ENCODE measurements at places on chromosomes 1 and 21.
A peak's percentile ranks its signal among the peaks of the same experiment; 100 is the strongest.

- DNase-seq, result peak; percentile 30
Observed at GRCh38 chr1:153353226-153353947, 4.3 kb upstream of the S100A9 start.

- DNase-seq, result no peak
Observed at GRCh38 chr1:150799089-150799488, 9.0 kb downstream of the CTSK start.

GRCh38 chr1:59266180-59266926, 30.5 kb upstream of the FGGY start:
- no peak for DNase-seq

- no peak for DNase-seq
Observed at GRCh38 chr1:186518395-186518794, 57.5 kb upstream of the PDC start.

GRCh38 chr1:11395616-11396015, 83.3 kb upstream of the DISP3 start:
- no peak for DNase-seq

DNA sequence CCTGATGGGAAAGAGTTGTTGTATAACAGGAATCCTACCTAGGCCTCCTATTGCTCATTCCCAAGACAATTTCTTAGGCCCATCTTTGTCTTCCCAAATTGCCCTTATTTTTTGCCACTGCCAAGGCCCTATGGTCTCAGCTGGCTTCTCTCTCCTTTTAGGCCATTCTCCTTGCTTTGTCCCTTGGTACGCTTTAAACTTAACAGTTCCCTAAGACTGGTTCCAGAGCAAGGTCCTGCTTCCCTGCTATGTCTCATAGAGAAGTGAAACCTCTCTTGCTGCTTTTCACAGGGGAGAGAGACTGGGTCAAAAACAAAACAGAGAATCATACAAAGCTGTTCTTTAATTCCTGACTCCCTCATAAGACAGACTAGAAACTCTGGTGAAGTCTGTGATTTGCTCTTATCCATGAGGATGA, 77.1 kb downstream of the XCL2 start:
- no peak for DNase-seq

DNA sequence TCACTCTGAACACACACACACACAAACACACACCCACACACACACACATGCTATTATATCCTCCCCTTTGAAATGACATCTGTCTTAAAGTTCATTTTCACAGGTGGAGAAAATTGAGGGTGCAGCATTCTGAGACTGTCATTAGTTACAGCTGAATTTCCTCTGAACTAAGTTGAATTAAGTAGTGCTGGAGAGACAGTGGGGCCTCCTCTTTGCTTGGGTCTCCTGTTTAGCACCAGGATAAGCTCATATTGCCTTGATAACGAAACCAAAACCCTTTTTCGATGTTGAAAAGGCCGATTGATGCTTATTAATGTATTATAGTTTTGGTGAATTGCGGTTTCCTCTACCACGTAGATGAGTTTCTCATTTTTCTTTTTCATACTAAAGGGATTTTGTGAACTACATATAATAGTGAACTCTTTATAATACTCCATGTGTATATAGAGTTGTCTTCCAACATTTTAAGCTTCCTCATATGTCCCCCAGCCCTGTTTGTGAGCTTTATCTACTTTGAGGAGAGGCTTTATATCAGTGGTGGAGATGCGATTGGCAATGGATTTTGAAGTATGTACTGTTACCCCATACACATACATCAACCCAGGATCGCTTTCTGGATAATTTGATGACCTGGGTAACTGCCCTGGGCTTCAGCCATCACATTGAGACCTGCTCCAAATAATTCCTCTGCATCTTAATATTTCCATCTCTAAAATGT, 17.4 kb downstream of the DYNLT5 start:
- no peak for DNase-seq

DNA sequence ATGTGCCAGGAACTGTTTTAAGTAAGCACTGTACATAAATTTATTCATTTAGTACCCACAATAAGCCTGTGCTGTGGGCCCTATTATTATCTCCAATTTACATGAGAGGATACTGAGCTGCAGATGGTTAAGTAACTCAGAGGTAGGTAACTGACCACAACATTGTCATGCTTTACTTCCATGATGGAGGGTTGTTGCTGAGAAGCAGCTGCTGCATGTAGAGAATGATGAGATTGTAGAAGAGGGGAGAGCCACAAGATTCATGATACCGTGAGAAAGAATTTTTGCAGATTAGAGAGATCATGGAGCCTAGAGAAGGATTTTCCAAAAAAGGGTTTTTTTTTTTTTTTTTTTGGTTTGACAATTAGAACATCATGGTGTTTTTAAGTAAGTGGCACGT, 313.1 kb downstream of the PTBP2 start:
- DNase-seq, result no peak

DNA sequence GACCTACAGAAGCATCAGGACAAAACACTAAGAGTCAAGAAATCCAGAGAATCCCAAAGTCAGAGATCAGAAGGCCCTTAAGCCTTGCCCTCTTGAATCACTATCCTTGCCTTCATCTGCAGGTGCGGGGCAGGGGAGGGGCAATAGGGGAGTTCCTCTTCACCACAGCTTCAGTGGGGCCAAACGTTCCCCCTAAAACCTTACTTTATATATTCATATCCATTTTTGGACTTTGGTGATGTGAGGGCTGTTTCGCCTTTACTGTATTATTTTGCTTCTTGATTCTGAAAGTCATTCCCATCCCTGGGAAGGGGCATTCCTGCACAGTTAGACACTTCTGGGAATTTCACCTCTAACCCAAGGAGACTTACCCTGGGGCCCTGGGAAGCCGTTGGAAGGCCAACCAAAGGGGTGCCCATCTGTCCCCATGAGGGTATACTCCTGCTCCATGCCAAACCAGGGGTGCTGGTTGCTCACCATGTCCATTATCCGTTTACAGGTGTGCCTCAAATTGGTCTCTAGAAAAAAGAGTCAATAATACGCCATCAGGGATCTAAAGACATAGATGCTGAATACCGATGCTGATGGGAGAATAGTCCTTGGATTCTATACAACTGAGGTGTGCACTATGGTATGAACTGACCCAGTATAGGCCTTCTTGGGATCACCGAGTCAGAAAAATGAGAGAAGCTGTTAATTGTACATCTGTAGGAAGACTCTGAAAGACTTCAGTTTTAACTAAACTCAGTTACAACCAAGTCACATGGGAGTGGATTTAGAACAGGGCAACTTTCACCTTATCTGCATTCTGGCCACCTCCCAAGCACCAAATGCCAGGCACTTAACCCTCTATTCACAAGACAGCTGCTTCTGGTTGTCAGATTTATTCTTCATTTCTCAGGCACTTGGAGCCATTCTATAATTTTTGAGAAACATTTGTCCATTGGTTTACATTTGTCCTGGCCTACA, 5.4 kb downstream of the GLUL start:
- no peak for DNase-seq

DNA sequence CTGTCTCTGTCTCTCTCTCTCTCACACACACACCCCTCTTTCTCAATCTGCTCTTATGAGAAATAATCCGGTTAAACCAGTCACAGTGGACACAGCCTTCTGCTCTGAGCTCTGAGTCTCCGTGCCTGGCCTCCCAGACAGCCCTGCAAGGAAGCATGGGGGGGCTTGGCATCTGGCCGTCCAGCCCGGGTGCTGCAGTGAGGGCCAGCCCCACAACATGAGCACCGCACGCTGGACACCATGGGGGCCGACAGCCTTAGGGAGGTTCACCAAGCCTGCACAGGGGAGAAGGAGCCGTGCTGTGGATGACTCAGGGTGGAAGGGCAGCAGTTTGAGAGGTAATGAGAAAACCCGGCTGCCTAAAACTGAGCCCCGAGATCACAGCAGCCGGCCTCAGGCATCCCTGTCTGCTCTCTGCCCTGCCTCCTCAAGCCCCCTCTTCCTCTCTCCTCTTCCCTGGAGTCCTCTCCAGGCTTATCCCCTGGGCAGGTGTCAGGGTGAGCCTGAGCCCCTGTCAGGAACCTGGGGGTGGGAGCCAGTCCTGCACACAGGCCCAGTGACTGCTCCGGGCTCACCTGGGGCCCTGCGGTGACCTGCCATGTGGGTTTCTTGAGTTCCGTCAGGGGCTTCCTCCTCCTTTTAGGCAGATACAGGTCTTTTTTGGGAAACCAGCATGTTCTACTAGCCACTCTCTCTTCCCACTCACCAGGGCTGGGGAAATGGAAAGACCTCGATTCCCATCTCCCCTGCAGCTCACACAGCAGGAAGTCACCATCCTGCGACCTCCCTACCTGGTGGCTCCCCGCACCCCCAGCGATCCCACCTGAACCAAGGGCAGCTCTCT, 92.8 kb downstream of the ITPKB start:
- no peak for DNase-seq

DNA sequence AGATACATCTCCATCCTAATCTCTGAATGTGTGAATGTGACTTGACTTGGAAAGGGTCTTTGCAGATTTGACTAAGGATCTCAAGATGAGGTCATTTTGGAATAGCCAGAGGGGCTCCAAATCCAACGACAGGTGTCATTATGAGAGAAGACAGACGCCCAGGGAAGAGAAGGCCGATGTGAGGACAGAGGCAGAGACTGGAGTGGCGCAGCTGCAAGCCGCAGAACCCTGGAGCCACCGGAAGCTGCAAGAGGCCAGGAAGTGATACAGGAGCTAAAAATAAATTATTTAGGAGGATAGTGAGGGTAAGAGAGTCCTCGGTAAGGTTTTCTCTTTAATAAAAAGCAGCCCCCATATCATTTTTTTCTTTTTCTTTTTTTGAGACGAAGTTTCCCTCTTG, 9.7 kb upstream of the AADACL4 start:
- DNase-seq, result no peak

GRCh38 chr1:18956193-18957135, at the start of gene IFFO2:
TSS of gene IFFO2 (minus strand) at chr1:18956676. CDS start at chr1:18956332, 344 bp downstream.
- peak; percentile 100 for DNase-seq

GRCh38 chr1:234840843-234841242, 230.9 kb upstream of the IRF2BP2 start:
- DNase-seq, result no peak

DNA sequence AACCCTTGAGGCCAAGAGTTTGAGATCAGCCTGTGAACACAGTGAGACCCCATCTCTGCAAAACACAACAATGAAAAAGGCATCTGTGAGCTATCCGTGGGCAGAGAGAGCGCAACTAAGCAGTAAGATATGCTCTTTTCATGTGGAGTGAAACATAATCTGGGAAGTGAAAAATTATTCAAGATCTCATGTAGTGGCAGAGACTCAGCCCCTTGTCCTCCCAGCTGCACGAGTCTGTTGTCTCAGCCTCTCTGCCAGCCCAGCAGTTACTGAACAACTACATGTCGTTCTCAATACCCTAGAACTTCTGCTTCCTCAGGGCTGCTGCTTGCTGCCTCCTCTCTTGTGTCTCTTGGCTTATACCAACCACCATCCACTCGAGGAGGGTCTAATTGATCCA, 61.3 kb upstream of the WDR26 start:
- DNase-seq, result no peak

GRCh38 chr1:170806961-170807360, 128.4 kb upstream of the MROH9 start:
- DNase-seq, result no peak

GRCh38 chr1:211066781-211067384, 67.1 kb downstream of the KCNH1 start:
- no peak for DNase-seq

GRCh38 chr1:5009376-5010065, 355.1 kb downstream of the AJAP1 start:
- DNase-seq, result no peak

GRCh38 chr21:46437511-46437910, 21.2 kb upstream of the DIP2A start:
- no peak for DNase-seq

DNA sequence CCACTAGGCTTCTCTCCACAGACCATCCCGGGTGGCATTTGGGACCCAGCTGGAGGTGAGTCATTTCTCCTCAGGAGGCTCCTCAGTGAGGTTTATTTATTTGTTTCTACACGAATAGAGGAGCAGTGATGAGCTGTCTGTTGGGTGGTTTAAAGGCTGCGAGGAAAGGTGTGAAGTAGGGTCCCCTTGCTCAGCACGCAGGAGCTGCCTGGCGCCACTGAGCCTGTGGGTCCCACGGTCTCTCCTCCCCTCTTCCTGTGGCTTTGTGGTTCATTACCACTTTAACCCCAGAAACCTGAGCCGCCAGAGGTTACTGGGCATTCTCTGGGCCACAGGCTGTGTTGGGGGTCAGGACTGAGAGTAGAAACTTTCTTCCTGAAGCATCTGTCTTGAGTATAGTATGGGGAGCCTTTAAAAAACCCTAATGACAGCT, 39.9 kb downstream of the IL6R start:
- peak; percentile 87 for DNase-seq

GRCh38 chr1:51856745-51857144, 21.8 kb downstream of the NRDC start:
- DNase-seq, result no peak

GRCh38 chr21:46616656-46617055, 11.8 kb upstream of the S100B start:
- no peak for DNase-seq

- no peak for DNase-seq
Observed at GRCh38 chr1:157448636-157449035, 103.7 kb downstream of the FCRL5 start.

DNA sequence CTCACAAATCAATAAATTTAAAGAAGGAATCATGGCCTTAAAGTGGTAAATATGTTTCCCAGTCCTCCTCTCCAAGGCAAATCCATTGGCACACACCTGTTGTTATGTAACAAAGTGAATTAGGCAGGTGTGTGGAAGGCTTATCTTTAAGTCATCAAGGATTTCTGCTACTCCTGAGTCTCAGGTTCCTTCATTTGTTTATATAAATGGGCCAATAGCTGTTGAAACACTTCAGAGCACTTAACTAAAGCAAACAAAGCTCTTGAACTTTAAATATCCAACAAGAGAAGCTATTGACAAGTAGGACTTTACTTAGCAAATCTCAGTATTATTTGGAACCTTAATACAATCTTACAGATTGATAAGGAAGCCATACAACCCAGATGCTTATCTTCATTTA, 99.3 kb upstream of the ESRRG start:
- no peak for DNase-seq

DNA sequence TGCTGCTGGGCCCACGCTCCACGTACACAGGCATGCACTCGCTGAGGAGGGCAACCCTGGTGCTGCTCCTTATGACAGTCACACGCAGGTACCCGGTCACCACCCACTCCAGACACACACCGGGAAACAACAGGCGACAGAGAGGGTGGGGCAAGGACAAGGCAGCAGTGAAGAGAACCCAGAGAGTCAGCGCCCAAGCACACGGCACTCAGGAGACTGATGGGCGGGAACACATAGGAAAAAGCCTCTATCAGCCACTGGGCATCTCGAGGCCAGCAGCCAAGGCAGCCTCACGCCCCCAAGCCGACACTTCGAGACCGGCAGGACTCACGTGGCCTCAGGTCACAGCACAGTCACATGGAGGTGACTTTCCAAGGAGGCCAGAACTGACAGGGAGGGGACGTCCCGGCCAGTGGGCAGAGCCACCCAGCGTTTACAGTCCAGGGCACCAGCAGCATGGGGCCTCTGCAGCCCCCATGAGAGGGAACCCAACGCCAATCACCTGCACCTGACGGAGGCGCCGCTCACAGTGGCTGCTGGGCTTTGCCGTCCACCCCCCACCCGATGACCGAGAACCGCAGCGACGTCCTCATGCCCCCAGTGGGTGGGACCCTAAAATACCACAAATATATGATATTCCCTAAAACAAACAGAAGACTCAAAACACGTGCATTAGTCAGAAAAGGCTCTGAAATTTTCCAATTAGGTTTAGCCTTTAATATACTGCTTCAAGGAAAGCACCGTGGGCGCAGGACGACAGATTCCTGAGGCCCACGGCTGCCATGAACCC, 19.7 kb downstream of the PTTG1IP start:
- no peak for DNase-seq

- no peak for DNase-seq
Observed at GRCh38 chr1:219292999-219293398, 119.3 kb downstream of the LYPLAL1 start.

GRCh38 chr1:53454019-53454418, 5.2 kb upstream of the DMRTB1 start:
- no peak for DNase-seq
